ENCODE measurements at places on chromosomes 12 and 14.

GRCh38 chr12:6550294-6551062 is 5.4 kb downstream of the IFFO1 start:
- DNase-seq: no peak

DNA sequence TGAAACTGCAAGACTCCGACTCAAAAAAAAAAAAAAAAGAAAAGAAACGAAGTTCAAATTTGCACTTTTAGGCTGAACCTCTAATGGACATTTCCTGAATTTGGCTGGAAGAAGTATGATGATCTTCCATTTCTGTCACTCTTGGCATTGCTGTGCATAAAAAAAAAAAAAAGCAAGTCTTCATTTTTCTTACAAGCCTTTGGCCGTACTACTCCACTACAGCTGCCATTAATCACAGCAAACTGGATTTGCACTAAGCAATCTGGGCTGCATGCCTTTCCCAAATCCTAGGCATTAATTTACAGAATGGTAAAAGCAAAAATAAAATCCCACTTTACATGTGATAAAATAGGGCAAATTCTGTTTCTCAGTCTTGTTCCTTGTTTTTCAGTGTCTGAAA is 7.1 kb downstream of the CSRP2 start:
- DNase-seq: no peak

DNA sequence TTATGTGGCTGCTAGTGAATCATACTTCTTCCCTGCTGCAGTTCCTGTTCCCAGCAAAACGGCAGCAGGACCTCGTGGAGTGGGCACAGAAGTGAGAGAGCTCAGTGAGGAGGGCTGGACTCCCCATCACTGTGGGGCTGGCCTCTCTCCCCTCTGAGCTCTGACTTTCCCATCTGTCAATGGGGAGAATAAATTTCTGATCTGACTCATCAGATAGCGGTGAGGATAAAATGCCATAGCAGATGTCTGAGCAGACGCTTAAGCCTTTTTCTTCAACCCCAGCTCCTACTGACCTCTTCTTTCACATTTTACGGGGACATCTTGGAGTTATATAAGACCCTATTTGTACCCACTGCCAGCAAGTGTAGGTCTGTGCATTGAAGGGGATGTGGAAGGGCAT is 116.6 kb downstream of the CRACR2A start:
- peak; percentile 6 for DNase-seq

DNA sequence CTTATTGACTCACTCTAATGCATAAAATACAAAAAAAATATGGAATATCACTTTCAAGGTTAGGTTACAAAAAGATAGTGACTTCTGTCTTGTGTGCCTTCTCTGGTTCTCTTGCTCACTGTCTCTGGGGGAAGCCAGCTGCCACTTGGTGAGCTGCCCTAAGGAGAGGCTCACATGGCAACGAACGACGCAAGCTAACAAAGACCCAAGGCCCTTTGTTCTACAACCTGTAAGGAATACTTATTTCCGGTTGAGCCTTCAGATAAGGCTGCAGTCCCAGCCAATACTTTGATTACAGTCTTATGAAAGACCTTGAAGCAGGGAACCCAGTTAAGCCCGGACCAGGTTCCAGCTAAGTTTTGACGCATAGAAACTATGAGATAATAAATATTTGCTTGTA is 242.4 kb upstream of the TBX3 start:
- DNase-seq: no peak

GRCh38 chr12:117590999-117591398 is 229.6 kb upstream of the NOS1 start:
- peak; percentile 25 for DNase-seq

GRCh38 chr14:38121320-38122020 is 86.2 kb upstream of the SSTR1 start:
- no peak for DNase-seq

GRCh38 chr12:103386451-103386850 is 109.3 kb downstream of the C12orf42 start:
- no peak for DNase-seq

- peak; percentile 54 for DNase-seq
Measured at GRCh38 chr12:132327336-132328171, 1.8 kb downstream of the GALNT9 start.

DNA sequence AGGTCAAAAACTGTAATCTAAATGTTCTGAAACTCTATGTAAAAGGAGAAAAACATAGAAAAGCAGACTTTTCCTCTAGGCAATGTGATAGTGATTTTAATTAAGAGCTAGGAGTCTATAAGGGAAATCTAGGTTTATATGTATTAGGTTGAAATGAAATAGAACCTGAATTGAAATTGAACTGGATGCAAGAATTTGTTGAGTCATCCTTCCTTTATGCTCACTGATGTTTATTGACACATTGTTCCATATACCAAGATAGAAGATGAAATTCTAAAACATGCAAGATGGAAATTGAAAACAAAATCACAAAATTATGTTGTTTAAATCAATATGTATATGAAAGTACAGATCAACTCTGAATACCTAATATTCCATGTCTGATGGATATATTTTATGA is 170.4 kb upstream of the FLRT2 start:
- DNase-seq: peak; percentile 30

DNA sequence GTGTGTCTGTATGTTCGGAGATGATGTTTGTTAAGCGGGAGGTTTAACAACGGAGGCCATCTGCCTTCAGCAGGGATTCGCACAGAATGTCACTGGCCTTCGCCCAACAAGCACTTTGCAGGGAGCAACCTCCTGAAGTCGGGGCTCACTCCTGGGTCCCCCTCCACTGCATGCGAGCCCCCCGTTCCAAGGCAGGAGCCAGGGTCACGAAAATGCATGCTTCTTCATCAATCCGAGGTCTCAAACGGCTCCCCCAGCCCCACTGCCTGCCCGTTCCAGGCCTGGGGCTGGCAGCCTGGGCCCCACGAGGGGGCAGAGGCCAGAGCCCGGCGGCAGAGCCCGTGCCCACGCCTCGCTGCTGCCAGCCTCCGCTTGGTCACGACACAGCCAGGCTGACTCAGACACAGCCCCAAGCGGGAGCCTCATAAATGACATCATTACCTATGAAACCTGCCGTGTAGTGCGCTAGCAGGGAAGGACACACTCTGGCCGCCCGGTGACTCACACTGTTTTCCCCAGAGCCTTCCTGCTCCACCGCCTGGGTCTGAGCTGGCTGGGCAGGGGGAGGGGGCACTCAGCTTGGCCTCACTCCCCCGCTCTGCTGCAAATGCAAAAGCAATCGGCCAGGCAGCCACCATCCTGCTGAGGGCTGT is 169.5 kb upstream of the RTL1 start:
- DNase-seq: peak; percentile 87

DNA sequence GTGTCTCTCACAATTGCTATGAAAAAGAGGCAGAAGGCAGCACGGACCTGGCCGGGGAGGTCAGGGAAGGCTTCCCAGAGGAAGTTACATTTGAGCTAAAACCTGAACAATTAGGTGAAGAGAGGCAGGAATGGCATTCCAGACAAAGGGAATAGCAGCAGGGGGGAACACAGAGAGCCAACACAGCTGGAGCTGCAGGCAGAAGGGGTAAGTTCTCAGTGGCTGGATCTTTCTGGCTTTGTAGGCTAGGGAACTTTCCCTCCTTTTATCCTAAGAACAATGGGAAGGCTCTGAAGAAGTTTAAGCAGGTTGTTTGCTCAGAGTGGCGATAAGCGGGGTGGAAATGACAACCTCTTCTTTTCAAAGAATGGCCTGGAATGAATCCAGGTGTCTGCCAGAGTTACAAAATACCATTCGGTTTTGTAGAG is 100.0 kb downstream of the PRIMA1 start:
- DNase-seq: no peak

DNA sequence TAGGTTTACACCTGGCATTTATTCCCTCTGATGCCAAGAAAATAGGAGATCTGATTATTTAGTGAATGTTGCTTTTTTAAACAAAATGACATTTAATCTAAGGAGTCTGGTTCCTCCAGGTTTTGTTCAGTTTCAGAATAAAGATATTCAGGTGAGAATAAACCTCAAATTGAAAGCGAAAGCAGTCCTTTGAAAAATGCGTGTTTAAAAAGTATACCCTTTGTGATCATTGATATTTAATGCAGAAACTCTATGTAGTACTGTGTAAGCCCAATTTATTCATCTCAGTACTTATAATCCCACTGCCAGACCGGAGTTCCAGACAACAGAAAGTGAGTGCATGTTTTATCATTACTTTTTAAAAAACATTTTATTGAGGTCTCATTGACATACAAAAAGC is 210.2 kb downstream of the KCNC2 start:
- no peak for DNase-seq

DNA sequence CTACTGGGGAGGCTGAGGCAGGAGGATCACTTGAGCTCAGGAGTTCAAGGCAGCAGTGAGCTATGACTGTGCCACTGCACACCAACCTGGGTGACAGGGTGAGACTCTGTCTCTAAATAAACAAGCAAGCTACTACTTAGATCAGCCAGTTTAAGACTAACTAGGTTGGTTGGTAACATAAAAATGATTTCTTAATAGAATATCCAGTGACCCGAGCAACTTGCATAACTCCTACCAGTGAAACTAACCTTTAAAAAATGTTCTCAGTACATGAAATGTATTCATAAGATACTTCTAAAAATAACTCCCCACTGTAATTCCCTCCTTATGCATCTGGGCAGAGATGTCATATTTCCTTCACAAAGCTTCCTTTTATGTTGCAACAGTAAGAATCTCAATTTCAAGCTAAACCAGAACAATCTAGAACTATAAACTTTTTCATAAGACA is 15.9 kb downstream of the TAOK3 start:
- DNase-seq: no peak

DNA sequence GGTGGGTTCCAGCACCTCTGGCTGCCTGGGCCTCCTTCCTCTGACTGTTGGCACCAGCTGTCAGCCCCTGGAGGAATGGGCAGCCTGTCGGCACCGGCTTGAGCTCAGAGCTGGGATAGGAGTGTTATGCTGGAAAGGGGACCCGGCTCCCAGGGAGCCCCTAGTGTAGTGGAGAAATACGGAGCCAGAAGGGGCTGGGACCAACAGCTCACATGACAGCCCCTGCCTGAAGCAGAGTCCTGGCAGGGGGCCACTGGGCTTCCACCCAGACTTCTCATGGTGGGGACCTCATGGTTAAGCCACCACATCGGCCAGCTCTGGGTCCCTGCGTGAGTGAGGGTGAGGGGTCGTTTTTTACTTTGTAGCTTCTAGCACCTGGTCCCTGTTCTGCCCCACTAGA is 174.5 kb downstream of the TSPAN9 start:
- no peak for DNase-seq

DNA sequence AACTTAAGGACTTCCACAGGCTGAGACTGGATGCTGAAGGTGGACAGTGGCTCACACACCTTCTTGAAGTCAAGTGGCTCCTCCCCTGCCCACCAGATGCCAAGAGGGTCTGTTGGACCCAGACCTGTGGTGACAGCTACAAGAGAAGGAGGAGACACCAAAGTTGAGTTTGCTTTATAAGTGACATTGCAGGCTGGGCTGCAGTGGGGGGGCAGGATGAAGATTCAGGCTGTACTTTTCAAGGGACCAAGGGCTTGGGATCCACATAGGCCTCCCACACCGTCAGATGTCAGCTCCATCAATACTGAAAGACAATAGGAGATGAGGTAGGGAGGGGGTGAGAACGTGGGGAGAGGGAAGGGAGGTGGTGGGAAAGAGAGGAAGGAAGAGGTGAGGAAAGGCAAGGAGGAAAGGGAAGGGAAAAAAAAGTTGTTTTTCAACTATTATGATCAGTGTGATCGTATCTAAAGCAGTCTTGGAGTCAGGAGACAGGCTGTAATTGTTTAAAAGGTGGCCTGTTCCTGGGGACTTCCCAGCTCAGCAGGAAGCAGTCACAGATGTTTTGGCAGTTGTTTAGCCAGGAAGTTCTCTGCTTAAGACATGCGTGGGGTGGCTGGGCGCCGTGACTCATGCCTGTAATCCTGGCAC is 84.1 kb upstream of the RESF1 start:
- peak; percentile 96 for DNase-seq

DNA sequence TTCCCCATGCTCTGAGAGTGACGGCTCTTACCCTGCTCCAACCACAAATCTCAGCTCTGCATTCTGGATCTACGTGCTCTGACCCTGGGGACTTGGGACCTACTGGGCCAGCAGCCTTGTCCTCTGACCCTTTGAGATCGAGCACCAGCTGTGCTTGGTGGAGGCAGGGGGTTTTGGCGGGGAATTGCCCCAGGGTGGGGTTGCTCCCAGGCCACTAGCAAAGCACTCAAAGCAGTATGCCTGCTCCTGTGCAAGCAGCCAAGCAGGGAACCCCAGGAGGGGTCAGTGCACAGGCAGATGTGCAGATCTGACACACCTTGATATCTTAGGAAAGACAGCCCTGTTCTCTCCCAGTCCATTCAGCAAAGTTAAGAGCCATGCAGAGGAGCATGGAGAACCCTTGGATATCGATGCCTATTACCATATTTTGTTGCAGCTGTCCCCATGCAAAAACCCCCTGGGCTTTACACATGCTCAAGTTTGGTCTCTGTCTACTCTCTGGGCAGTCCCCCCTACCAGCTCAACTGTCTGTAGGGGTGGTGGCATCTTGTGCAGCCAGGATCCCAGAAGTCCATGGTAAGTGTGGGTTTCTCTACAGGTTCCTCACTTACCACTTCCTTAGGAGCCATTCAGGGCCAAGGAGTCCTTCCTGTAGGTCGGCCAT is 319.0 kb downstream of the TMTC2 start:
- DNase-seq: no peak

DNA sequence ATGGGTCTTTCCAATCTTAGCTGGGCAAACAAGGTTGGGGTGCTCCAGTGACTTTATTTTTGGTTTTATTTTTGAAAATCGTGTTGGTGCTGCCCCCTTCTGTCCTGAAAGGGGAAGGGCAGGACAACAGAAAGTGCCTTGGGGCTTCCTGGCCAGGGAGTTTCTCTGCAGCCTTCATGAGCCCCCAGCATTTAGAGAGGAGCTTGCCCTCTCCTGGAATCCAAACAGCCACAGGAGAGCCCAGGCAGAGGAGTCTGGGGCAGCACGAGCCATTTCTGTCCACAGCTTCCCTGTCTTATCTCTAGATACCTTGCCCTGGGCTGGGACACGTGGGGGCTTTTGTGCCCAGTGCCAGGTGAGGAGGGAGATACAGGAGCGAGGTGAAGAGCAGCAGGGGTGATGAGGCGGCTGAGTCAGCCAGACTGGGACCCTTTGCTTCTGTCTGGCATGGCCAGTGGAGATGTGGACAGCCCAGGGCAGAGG is 4.4 kb upstream of the C1RL start:
- peak; percentile 27 for DNase-seq

GRCh38 chr12:55072083-55072482 is 52.3 kb downstream of the NEUROD4 start:
- DNase-seq: peak; percentile 19

DNA sequence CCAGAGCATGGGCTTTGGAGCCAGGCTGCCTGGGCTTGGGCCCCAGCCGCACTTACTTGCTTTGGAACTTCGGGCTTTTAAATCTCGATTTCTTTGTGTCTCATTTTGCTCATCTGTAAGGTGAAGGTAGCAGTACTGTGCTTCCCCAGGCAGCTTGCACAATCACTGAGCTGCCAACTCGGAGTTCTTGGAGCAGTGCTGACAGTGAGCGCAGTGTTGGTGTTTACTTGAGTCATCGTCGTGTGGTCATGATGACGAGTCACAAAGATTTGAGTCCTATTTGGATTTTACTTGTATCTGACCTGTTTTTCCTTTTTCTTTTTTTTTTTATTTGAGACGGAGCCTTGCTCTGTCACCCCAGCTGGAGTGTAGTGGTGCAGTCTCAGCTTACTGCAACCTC is 31.3 kb upstream of the ATF1 start:
- no peak for DNase-seq
